ENCODE measurements at places on chromosomes 5 and 9.

DNA sequence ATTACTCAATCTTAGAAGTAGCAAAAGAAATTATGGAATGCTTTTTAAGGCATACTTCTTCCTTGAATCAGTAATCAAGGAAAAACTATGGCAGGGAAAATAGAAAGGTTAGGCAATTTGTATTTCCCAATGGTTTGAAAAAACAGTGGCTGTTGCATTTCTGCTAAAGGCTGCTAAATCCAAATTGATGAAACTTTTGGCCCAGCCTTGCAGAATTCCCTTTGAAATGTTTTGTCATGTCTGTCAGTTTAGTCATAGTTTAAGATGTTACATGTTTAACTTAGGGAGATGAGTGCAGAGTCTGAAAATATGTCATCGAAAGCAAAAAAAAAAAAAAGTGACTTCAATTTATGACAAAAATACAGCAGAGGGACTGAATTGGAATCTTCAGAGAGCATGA lies 878.9 kb upstream of the WWC1 start:
- no peak for DNase-seq

DNA sequence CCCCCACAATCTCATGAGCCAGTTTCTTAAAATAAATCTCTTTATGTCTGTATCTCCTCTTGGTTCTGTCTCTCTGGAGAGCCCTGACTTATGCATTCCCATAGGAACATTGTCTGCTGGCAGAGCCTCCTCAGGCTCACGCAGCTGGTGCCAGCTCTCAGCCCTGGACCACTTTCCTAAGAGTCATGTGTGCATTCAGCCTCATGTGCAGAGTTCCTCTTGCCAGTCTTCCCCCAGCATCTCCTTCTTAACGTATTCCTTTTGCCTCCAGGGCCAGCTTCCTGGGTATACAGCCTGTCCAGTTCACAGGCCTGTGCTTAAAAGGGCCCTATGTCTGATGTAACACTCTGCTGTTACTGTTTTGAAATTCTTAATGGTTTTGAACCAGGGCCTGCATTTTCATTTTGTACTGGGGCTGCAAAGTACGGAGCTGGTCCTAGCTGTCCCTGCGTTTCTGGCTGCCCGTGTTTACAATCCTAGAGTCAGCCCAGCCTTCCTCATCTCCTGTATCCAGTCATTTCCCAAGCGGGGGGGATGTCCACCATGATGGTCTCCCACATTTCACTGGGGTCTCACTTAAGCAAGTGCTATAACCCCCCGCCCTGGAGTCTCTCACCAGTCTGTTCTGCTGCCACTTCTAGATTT lies 18.1 kb downstream of the ANKRD33B start:
- DNase-seq = no peak

DNA sequence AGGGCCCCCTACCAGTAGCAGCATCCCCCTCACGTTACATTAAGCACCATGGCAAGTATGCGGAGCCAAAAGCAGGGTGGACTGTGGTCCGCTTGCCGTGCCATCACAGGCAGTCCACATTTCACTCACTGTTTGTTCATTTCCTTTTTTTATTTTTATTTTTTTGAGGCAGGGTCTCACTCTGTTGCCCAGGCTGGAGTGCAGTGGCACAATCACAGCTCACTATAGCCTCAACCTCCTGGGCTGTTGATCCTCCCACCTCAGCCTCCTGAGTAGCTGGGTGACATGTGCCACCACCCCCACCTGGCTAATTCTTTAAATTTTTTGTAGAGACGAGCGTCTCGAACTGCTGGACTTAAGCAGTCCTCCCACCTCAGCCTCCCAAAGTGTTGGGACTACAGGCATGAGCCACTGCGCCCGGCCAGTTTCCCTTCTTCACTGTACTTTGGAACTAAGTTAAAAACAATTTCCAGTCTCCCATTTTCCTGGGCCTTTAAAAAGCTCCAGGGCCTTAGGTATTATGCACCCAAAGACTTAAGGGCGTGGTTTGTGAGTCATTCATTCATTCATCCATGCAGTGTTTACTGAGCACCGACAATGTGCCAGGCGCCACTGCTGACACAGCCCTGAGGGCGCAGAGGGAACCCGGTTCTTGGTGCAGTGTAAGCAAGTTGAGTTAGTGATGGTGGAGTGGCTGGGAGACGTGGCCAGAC lies 19.9 kb downstream of the PRRX2 start:
- peak; percentile 53 for DNase-seq

- DNase-seq = no peak
Measured at GRCh38 chr9:76153902-76154629, 240.2 kb downstream of the RFK start.

GRCh38 chr5:119346394-119346793 lies 9.4 kb upstream of the TNFAIP8 start:
- no peak for DNase-seq

GRCh38 chr5:104146652-104147051 lies 584.1 kb upstream of the NUDT12 start:
- DNase-seq = peak; percentile 23

- DNase-seq = peak; percentile 56
Measured at GRCh38 chr5:171750311-171750788, 35.3 kb upstream of the SMIM23 start.

- no peak for DNase-seq
Measured at GRCh38 chr9:129163753-129164152, 14.3 kb downstream of the IER5L start.

GRCh38 chr5:135138116-135138850 lies 104.3 kb upstream of the PITX1 start:
- DNase-seq = peak; percentile 81

DNA sequence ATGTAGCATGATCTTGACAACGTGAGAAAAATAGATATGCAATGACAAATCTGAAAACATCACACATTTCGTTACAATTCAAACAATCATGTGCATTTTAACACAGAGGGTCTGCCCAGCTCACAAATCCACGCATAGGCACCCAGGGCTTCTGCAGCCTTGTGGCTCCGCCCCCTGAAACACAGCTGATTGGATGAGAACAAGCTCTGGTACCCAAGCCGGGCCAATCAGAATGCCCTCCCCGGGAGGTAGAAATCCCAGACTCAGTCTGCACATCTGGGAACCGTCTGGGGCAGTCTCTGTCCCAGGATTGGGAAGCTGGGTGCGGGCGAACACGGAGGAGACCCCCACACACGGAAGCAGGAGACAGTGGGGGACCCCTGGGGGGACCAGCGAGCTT lies 137.5 kb downstream of the GAPVD1 start:
- no peak for DNase-seq

DNA sequence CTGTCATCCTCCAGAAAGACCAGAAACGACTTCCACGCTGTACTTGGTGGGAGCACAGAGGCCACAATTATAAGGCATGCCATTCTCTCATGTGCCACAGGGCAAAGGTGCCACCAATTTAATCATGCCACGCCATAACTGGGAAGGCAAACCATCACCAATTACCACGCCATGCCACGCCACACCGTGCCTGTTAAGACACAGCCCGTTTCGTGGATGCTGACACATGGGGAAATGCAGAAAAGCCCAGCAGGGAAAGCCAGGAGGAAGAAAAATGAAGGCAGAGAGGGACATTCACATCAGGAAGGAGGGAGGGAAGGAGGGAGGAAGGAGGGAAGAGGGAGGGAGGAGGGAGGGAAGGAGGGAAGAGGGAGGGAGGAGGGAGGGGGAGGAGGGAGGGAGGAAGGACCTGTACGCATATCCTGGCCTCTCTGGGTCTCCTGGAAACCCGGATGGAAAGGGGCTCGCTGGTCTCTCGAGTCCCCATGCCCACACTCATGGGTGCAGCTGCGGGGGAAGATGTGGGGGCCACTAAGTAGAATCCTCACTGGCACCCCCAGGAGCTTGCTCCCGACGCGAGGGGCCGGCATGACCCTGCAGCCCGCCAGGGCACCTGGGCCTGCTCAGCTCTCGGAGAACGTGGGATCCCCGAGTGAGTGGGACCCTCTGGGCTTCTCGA lies 61.7 kb upstream of the UBAC1 start:
- DNase-seq = no peak

- no peak for DNase-seq
Measured at GRCh38 chr9:124298646-124299235, 41.0 kb downstream of the NEK6 start.

- peak; percentile 59 for DNase-seq
Measured at GRCh38 chr9:34047864-34048726, 592 bp downstream of the UBAP2 start.

DNA sequence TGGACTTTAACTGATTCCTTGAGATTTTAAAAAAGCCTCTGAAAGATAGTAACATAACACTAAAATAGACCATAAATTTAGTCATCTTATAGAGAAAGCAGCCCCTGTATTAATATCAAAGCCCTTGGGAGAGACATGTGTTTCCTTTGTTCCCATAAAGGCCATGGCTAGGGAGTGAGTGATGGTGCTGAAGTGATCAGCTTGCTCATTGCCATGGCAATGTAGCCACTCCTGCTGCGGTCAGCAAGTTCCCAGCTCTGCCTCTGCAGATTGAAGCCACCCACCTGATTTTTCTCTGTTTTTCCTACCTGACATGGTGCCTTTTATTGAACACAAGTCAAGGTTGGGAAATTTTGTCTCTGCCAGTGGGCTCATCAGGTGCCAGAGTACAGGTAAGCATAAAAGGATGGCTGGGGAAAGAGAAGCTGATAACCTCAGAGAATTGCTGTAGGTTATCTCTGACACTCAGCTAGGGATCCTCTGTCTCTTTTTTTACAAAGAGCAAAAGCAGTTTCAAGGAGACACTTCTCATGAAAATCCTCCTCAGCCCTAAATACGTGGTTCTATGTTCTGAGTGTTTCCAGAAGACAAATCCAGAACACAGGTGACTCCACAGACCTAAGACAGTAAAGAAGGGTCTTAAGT lies 296.3 kb upstream of the NMUR2 start:
- peak; percentile 5 for DNase-seq

DNA sequence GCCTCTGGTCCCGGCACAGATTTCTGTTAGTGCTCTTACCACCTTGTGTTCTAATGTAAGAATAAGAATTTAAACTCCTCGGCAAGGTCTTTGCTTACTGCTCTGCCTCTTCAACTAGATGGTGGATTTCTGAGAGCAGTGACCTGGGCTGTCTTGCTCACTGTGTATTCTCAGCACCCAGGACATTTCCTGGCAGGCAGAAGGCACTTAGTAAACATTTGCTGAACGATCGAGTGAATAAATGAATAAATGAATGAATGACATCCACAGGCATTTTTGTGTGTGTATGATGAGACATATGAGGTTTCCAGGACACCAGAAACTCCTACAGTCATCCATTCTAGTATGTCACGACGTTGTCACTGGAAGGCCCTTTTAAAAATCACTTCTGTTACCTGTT lies 143.2 kb downstream of the BOD1 start:
- DNase-seq = no peak

GRCh38 chr5:61281686-61282085 lies 50.4 kb upstream of the ZSWIM6 start:
- no peak for DNase-seq

DNA sequence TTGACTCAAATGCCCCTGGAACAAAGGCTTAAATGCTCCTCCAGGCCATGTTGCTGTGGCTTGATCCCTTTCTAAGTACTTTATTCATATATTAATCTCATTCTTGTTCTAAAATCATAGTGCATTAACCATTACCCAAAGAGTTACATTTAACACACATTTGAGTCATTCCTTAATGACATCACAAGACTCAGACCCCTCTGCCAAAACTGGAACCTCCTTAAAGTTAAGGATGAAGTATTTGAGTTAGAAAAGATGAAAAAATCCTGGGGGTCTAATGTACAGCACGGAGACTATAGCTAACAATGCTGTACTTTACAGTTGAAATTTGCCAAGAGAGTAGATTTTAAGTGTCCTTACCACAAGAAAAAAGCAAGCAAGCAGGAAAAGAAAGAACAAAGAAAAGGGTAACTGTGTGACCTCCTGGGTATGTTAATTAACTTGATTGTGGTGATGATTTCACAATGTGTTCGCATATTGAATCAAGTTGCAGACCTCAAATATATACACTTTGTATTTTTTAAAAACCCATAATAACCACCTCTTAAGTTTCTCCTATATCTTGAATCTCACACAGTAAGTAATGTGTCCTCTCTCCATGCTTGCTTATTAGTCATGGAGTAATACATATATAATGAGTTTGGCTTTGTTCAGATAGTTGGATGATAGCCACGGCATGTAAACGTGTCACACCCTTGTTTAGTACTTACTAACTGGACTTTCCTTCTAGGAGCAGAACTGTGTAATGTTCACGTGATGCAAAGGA lies 376.9 kb downstream of the SEMA5A start:
- DNase-seq = no peak

DNA sequence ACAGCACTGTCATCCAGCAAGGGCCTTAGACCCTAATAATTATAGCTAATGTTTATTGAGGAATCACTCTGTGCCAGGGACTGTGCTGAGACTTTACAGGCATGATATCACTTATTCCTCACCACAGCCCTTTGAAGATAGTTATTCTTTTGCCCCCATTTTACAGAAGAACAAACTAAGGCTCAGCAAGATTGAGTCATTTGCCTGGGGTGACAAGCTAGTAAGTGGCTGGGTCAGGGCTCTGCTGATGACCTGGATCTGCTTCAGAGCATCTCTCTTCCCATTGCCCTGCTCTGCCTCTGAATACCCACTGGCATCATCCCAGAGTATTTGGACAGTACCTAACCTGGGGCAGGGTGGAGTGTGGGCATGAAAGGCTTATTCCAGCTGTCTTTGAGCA lies 11.8 kb downstream of the JADE2 start:
- no peak for DNase-seq

DNA sequence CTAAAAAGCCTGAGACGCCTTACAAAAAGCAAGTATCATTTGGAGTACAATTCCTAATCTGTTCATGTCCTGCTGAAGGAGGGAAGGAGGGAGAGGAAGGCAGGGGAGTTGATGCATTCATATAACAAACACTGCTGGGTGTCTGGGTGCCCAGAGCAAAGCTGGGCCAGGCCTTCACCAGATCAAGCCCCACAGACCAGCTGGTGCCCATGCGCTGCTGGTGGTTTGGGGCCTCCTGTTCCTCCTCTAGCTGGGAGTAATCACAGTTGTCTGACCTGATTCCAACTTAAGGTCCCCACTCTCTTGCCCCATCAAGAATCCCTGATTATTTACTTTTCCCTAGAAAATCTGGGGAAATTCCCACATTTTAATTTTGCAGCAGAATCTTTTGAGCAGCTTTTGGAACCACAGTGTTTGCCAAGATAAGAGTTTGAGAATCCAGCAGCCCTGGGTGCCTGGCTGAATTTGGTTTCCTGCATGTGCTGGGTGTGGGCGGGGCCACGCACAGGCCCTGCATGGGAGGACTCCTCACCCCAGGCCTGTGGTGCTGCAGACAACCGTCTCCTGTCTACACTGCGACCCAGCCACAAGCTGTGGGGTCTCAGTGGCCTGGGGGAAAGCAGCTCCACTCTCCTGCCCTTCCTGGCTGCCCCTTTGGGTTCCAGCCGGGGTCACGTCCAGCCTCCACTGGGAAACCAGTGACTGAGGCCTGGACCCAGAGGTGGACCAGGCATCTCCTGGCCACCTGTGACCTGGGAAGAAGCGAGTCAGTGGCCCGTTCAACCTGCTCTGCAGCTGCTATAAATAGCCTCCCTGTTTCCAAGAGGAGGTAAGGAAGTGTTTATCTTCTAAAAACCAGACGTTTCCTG lies 47.5 kb downstream of the NEURL1B start:
- DNase-seq = peak; percentile 96

GRCh38 chr5:148904440-148904839 lies 78.0 kb downstream of the ADRB2 start:
- DNase-seq = no peak

All from DMS53 (cell line).